ENCODE measurements at places on chromosomes 4 and X. TPM values are rescaled to one million over a fixed set of nuclear protein-coding genes. Genes with fewer than 3 reads are reported as not detected.

Gene GPR173
- 0.78 TPM for total RNA-seq

Gene POF1B
- total RNA-seq: 2.1 TPM

Gene TRMT2B
- 29.4 TPM for total RNA-seq

Gene ZCCHC18
- not detected for total RNA-seq

Gene DAPP1
- 0.38 TPM for total RNA-seq

Gene MAGEA2
- total RNA-seq: not detected

Gene RTL9
- 0.40 TPM for total RNA-seq

Gene USP46
- total RNA-seq: 15.4 TPM

Gene CHIC1
- 22.6 TPM for total RNA-seq

Gene CC2D2A
- 13.6 TPM for total RNA-seq

Gene HAND2
- 4.1 TPM for total RNA-seq

Gene TLL1
- total RNA-seq: 10.3 TPM

Gene CT47B1
- not detected for total RNA-seq

Gene ATP7A
- total RNA-seq: 22.9 TPM

Gene FAM47E
- 16.9 TPM for total RNA-seq

Gene DCX
- not detected for total RNA-seq

Gene BEND4
- total RNA-seq: 0.13 TPM

Gene DGKK
- total RNA-seq: not detected

Gene H2AZ1
- 185 TPM for total RNA-seq

Gene PLK4
- 2.9 TPM for total RNA-seq

Gene NEIL3
- total RNA-seq: 0.59 TPM
